Left cardiac atrium (tissue), 4 donors: ENCODE measurements at places on chromosomes 16 and 17. TPM values are rescaled to one million over a fixed set of nuclear protein-coding genes. Genes with fewer than 3 reads are reported as not detected.

The FOXN1 gene
- not detected for total RNA-seq

The CD300E gene
- total RNA-seq, result 1.4 TPM

The PKMYT1 gene
- 0.97 TPM for total RNA-seq

The TBKBP1 gene
- 17.9 TPM for total RNA-seq

The ALDH3A1 gene
- total RNA-seq, result 0.32 TPM

The CD300H gene
- not detected for total RNA-seq

The CA5A gene
- total RNA-seq, result not detected

The KRT17 gene
- not detected for total RNA-seq

The DNAI2 gene
- not detected for total RNA-seq

The MYH11 gene
- total RNA-seq, result 64.7 TPM

The CALB2 gene
- total RNA-seq, result 25.9 TPM

The RAB37 gene
- total RNA-seq, result 3.2 TPM

The PLA2G10 gene
- not detected for total RNA-seq
